ENCODE measurements at places on chromosomes 11 and 22.

- peak; percentile 40 for DNase-seq
Observed at GRCh38 chr11:45354976-45355705, 69.0 kb upstream of the SYT13 start.

DNA sequence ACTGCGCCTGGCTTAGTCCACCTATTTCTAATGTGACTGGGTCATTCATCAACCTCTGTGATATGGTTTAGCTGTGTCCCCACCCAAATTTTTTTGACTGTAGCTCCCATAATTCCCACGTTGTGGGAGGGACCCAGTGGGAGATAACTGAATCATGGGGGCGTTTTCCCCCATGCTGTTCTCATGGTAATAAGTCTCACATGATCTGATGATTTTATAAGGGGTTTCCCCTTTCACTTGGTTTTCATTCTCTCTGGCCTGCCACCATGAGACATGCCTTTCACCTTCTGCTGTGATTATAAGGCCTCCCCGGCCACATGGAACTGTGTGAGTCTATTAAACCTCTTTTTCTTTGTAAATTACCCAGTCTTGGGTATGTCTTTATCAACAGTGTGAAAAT, 8.7 kb downstream of the CENATAC start:
- no peak for DNase-seq

GRCh38 chr22:44383652-44384562, 71.2 kb upstream of the SHISAL1 start:
- no peak for DNase-seq

DNA sequence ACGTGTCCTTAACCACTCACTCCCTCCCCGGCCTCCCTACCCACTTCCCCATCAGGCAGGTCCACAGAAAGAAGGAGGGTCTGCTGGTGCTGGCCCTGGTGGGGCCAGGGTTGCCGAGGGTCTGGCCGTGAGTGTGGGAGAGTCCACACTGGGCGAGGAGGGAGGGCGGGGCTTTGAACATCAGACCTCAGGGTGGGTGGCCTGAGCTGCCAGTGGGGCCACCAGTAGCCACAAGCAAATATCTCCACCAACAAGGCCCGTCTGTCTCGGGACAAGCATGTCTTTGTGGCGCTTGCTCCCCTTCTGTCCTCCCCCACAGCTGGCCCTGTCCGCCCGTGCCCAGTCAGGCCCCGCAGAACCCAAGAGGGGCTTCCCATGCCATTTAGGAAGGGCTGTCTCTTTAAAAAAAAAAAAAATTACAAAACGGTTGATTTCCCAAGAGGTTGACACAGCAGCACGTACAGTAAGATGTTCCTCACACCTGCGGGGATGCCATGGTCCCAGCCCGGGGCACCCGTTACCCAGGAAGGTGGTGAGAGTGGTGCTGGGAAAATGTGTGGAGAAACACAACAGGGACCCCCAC, 17.7 kb upstream of the TALDO1 start:
- DNase-seq = no peak

- DNase-seq = no peak
Observed at GRCh38 chr22:42603427-42603826, 11.3 kb downstream of the POLDIP3 start.

Measured in stromal cell of bone marrow (primary cell).